H1 (cell line): ENCODE measurements at places on chromosomes 3 and 15. TPM values are rescaled to one million over a fixed set of nuclear protein-coding genes. Genes with fewer than 3 reads are reported as not detected.

Gene LRRC2
- total RNA-seq: 6.4 and 7.3 TPM in 2 replicates

Gene SNTN
- not detected in 2 replicates for total RNA-seq

GRCh38 chr3:39050029-39050428 is 1.7 kb downstream of the SCN11A start:
- no peak for DNase-seq

GRCh38 chr15:73436613-73437012 is 6.4 kb upstream of the REC114 start:
- DNase-seq: no peak

Gene CLRN1
- total RNA-seq: 0.35 and 0.59 TPM in 2 replicates

- DNase-seq: peak; percentile 97
Observed at GRCh38 chr3:196609343-196609775, 30.1 kb upstream of the NRROS start.

GRCh38 chr3:126982126-126982470 is 817 bp upstream of the PLXNA1 start:
- DNase-seq: no peak

GRCh38 chr15:47397655-47398054 is 319.6 kb upstream of the SEMA6D start:
- no peak for DNase-seq

GRCh38 chr15:84872009-84872910 is 12.2 kb upstream of the SLC28A1 start:
- no peak for DNase-seq

- no peak for DNase-seq
Observed at GRCh38 chr3:154536751-154537150, 106.8 kb upstream of the GPR149 start.

GRCh38 chr3:107496855-107497254 is 25.9 kb upstream of the BBX start:
- DNase-seq: no peak

Gene PPCDC
- 11.3 and 14.7 TPM in 2 replicates for total RNA-seq

GRCh38 chr15:63447017-63447676 is 57.2 kb upstream of the USP3 start:
- no peak for DNase-seq

- DNase-seq: no peak
Observed at GRCh38 chr15:59825901-59826300, 136.8 kb upstream of the BNIP2 start.

DNA sequence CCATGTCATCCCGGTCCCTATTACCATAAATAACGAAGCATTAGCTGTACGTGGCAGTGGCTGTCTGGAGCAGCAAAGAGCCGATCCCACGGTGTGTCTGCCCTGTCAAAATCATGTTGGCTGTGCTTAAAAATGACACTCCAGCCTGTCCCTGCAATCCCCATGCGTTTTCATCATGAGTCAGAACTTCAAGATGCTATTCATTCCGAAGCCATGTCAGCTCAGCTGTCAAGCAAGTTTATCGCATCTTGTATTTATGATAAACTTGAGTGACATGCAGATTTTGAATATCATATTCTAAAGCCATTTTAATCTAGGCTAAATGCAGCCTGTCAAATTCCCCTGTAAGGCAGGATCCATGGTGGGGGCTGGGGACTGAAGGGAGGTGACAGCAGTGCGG is 152.4 kb downstream of the TJP1 start:
- DNase-seq: no peak

- DNase-seq: peak; percentile 87
Observed at GRCh38 chr3:62876064-62876463, 848 bp upstream of the CADPS start.

DNA sequence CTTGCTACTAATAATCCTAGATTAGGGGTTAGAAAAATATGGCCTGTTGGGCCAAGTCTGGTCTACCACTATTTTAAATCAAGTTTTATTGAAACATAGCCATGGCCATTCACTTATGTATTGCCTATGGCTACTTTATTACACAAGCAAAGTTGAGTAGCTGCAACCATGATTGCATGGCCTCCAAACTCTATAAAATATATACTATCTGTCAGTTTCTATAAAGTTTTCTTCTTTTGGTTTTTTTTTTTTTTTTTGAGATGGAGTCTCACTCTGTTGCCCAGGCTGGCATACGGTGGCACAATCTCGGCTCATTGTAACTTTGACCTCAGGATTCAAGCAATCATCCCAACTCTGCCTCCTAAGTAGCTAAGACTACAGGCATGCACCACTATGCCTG is 60.4 kb downstream of the INO80 start:
- DNase-seq: no peak

Gene OXSR1
- 45.5 and 47.0 TPM in 2 replicates for total RNA-seq

- no peak for DNase-seq
Observed at GRCh38 chr15:33013827-33014445, 180.6 kb downstream of the FMN1 start.

Gene SPRED1
- total RNA-seq: 30.3 and 32.6 TPM in 2 replicates

GRCh38 chr15:83458381-83458780 is 11.2 kb downstream of the SH3GL3 start:
- no peak for DNase-seq

Gene PEX5L
- total RNA-seq: 4.2 and 4.9 TPM in 2 replicates

Gene SLC12A1
- total RNA-seq: 1.0 TPM in 2 replicates

DNA sequence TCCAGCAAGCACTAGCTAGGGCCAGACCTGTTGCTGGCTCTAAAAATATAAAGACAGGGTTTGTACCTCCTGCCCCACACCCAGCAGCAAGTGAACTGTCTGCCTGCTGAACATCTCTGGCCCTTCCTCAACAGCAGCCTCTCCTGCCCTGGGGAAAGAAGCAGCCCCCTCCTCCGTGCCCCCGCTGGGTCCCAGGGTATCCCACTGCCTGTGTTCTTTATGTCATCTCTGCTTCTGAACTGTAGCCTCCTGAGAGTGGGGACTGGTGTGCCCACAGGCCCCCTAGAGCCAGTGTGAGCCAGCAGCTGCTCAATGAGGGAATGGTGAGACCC is 54.5 kb downstream of the ACAD9 start:
- peak; percentile 26 for DNase-seq

Gene ALPK3
- 16.0 and 19.2 TPM in 2 replicates for total RNA-seq

DNA sequence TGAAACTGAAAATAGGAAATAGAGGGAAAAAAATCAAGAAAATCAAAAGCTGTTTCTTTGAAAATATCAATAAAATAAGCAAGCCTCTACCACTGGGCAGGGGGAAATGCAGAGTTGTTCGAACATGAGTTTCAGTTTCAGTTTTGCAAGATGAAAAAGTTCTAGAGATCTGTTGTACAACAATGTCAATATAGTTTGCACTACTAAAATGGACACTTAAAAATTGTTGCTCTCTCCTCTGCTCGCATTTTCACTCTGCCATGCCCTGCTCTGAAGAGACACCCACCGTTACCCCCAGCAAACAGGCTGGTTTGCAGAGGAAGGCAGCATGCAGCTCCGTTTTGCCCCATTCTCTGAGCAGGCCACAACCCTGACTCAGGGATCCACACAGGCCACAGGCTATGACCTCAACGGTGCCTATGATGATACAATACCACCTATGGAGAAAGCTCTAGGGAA is 64.5 kb downstream of the ZNF148 start:
- no peak for DNase-seq

DNA sequence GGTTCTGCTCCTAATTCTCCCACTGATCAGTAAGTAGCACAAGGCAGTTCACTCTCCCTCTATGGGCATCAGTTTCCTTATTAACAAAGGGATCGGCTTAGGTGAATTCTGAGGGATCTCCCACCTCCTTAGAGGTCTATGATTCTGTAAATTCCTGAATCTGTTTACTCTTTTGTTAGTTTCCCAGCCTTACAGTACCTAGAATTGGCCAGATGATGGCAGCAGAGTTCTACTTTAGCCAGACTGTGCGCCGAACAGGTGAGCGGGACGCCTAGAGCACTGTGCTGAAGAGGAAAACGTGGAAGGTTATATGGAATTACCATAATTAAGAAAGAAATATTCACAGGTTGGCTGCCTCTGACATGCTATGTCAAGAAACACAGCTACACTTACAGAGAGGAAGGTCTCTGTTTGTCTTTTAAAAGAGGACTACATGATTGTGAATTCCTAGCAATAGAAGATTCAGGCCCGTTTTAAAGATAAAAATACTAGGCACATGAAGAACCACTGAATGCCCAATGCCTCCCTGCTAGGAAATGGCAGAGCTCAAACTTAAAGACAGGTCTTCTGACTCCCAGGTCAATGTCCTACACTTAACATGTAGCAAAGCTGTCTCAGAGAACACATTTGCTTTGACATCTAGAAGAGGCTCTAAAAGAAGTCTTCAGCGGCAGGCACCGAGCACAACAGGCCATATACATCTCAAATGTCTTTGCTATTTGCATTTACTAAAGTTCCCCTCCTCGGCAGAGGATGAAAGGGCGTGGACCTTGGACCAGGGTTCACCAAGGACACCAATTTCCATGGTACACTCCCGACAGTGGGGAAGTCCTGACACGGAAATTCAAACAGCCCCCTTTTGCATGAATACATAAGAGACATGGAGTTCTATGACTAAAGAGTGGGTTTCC is 259.9 kb downstream of the FGF12 start:
- peak; percentile 51 for DNase-seq

Gene TNNC1
- total RNA-seq: 5.8 and 9.5 TPM in 2 replicates

DNA sequence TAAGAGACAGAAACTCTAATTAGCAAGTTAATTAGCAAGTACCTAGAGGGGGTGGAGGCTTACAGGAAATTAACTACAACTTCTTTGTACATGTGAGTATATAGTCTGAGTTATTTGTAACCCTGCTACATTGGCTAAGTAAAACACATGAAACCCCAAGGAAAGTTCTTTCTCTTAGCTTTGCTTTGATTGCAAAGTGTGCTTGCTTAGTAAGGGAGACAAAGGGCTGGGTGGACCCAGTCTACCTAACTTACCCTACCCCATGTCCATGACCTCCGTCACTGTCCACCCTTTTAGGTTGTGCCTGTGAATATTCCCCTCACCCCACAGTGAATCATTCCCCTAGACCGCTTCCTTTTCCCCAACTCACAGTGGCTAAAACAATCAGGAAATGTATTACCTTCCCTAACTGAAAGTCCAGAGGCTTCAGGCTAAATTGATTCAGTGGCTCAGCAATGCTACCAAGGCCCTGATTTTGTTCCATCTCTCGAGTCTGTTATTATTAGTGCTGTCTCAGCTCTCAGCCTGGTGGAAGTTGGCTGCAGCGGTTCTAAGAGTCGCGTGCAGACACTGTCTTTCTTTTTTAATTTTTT is 31.1 kb upstream of the RYR3 start:
- DNase-seq: no peak

Gene GPR176
- 190 and 198 TPM in 2 replicates for total RNA-seq

- DNase-seq: no peak
Observed at GRCh38 chr3:10927551-10927950, 65.0 kb upstream of the SLC6A1 start.

DNA sequence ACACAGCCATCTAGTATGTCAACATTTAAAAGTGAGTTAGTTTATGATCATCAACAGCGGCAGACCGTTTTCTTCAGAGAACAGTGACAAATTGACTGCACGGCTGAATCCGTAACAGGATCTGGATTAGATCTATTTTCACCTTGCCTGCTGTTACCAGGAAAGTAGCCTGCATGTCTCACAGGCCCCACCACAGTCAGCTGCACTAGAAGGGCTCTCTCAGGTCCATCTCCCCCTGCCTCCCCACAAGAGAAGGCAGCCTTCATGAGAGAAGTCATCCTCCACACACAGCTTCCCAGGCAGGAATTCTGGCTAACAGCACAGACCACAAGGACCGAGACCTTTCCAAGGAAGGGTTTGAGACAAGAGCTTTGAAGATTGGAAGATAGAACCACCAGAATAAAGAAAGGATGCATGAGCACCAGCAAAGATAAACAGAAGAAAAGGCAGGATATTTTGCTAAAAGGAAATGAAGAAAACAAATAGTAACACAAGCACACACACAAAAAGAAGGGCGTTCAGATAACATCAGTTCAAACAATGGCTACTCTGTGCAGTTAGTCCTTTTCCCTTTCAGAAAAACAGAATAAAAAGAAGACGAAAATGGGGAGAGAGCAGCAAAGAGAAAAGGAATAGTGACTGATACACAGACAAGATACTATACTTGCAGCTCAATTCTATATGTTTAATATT is 127.5 kb downstream of the SNRK start:
- no peak for DNase-seq

- DNase-seq: no peak
Observed at GRCh38 chr15:39211108-39211979, 369.5 kb upstream of the THBS1 start.

DNA sequence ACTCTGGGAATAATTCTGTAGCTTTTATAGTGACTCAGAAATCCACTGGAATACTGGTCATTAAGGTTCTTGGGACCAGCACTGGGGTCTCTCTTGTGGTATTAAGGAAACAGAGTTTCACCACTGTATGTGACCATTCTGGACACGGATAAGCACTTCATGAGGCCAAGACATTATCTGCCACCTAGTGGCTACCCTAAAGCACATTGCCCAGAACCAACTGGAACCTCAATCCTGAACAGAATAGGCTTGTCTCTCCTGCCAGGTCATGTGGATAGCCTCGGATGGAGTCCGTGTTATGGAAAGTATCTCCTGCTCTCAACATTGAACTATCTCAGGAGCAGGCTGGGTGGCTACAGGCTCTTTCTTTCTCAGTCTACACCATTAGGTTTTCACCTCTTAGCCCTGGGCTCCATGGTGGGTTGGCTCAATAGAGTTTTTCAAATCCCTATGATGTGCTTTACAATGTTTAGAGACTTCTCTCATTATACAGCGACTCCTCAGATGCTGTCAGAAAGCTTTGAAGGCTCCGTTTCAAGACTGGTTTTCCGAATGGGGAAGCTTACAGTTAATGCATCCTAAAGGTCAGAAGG is 167.6 kb upstream of the ST8SIA2 start:
- DNase-seq: no peak

GRCh38 chr3:105401691-105402149 is 35.0 kb downstream of the ALCAM start:
- DNase-seq: no peak

- no peak for DNase-seq
Observed at GRCh38 chr3:154779571-154779970, 300.5 kb upstream of the MME start.

DNA sequence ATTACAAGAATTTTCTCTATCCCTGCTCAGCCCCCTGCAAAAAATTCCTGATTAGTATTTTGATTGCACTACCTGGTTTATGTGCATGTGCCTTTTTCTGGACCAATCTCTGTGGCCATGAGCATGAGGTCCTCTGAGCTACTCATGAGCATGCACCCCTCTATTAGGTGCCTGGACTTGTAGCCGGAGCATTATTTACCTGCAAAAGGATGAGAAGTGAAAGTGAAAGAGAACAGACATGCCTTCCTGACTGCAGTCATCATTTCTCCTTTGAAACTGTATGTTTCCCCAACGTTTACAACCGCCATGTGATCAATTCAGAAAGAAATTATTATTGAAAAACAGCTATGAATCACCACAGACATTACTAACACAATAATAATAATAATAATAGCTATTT is 1008.8 kb downstream of the ROBO2 start:
- DNase-seq: no peak
